Hypothalamus (tissue), 51 donors: ENCODE measurements at places on chromosomes 7 and 10.

- no peak for DNase-seq
These were observed 79.7 kb upstream of the ITGB1 start for GRCh38 chr10:33037726-33038125.

DNA sequence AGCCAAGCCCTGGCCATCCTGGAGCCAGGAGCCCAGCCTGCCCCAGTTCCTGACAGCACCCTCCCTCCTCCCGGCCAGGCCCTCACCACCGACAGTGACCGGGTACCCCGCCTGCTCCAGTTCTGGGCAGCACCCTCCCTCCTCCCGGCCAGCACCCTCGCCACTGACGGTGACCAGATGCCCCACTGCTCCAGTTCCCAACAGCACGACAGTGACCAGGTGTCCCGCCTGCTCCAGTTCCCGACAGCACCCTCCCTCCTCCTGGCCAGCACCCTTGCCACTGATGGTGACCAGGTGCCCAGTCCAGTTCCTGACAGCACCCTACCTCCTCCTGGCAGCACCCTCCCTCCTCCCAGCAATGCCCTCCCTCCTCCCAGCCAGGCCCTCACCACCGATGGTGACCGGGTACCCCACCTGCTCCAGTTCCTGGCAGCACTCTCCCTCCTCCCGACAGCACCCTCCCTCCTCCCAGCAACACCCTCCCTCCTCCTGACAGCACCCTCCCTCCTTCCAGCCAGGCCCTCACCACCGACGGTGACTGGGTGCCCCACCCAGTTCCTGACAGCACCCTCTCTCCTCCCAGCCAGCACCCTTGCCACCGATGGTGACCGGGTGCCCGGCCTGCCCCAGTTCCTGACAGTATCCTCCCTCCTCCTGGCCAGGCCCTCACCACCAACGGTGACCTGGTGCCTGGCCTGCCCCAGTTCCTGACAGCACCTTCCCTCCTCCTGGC is 40.3 kb downstream of the VIPR2 start:
- DNase-seq = no peak

GRCh38 chr7:132368246-132368900 is 207.9 kb downstream of the PLXNA4 start:
- no peak for DNase-seq

- DNase-seq = no peak
These were observed 43.6 kb downstream of the LAMB4 start for GRCh38 chr7:108086546-108086945.

DNA sequence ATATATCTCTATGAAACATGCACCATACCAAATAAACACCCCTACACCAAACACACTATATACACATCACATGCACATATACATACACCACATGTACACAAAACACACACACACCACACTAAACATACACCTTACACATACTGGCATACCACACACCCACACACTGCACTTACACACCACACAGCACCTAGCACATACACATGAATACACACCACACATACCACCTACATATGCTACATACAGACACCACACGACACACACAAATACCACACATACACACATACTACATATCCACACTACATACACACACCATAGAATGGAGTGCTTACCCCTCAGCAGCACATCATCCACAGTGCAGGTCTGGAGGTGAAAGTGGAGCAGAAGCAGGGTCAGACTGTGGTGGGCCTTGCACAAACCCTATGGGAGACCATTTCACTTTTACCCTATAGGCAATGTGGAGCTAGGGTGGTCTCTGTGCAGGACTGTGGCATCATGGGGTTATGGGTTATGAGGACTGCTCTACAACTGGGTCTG is 64.6 kb downstream of the WDFY4 start:
- DNase-seq = no peak

- DNase-seq = no peak
These were observed 554 bp downstream of the CSGALNACT2 start for GRCh38 chr10:43138757-43139241.

DNA sequence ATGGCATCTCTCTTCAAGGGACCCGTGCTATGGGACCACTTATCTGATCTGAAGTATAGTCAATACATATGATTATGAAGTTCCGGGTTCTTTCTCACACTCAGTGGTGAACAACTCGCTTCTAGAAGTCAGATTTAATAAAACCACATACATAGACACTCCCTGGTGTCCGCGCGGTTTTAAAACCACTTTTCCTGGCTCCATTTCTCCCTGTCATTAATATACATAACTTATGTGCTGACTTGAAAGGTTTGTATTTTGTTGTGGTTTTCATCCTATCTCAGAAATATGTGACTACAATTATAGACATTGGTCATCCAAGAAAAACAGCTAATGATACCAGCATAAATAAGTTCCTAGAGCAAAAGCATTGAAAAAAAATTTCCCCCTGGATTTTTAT is 34.0 kb downstream of the SVIL start:
- DNase-seq = no peak

GRCh38 chr10:30456266-30456665 is 22.3 kb downstream of the MAP3K8 start:
- no peak for DNase-seq

- DNase-seq = no peak
These were observed 36.7 kb downstream of the LUC7L2 start for GRCh38 chr7:139396323-139396951.

- DNase-seq = no peak
These were observed 191.2 kb upstream of the KLF6 start for GRCh38 chr10:3976171-3976570.

DNA sequence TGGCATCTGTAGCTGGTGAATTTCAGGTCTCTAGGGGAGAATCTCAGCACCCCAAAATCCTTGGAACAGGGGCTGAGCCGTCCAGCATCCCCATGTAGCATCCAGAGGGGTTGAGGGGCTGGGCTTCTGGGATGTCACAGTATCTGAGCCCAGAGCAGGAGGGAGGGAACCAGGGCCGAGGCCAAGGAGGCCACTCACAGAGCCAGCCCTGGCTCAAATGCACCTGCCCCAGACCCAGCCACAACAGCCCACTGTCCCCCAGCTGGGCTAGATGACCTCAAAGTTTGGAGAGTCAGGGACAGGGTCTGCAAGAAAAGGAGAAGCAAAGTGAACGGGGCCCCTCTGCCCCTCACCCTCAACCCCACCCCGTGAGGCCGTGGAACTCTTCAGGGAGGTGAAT is 22.3 kb downstream of the VSIR start:
- no peak for DNase-seq

DNA sequence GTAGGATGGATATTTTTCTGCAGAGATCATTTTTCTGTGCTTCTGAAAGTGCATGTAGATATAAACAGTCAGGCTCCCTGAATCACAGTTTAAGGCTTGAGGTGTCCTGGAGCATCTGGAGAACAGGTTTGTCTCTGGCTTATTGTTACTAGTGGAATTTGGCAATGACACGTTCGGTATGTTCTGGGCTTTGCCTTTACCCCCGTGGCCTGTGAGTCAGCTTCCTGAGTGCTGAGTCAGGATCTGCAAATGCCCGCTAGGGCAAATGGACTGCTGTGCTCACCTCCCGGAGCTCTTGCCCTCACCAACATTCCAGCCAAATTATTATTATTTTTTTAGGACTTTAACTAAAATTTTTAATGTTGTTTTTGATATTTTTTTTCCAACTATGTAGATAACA is 192.5 kb upstream of the PRSS1 start:
- DNase-seq = no peak

GRCh38 chr10:114654822-114655575 is 3.1 kb downstream of the ABLIM1 start:
- no peak for DNase-seq

GRCh38 chr7:85392789-85393188 is 205.9 kb upstream of the SEMA3D start:
- DNase-seq = no peak

DNA sequence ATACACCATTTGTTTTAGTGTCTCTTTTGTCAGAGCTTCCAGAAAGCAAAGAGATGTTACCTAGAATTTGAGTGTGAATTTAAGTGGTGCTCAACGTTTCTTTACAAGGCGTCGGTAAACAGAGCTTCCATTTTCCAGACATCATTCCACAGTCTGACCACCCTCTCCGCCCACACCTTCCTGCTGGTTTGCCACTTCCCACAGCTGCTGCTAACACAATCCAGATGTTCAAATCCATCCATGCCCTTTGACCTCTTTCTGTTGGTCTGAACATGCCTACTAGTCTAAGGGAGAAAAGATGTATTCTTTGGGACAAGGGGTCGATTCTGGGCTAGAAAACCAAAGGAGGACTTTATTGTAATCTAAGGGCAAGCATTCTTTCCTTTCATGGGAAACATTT is 86.1 kb downstream of the FAM107B start:
- no peak for DNase-seq

DNA sequence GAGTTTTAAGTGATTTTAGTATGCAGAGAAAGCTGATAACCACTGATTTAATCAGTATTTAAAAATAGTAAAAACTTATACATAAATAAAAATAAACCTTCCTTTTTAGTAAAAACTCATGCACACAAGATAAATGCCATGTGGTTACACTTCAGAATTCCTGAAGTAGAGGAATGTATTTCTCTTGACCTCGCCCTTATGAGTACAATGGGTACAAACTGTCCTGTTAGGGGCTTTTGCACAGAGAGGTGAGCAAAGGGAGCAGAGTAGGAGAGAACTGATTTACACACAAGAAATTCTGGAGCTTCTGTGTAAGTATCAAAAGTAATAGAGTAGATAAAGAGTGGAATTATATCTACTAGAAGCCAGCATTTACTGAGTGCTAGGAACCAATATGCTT is 279.6 kb downstream of the PPP1R3A start:
- no peak for DNase-seq

DNA sequence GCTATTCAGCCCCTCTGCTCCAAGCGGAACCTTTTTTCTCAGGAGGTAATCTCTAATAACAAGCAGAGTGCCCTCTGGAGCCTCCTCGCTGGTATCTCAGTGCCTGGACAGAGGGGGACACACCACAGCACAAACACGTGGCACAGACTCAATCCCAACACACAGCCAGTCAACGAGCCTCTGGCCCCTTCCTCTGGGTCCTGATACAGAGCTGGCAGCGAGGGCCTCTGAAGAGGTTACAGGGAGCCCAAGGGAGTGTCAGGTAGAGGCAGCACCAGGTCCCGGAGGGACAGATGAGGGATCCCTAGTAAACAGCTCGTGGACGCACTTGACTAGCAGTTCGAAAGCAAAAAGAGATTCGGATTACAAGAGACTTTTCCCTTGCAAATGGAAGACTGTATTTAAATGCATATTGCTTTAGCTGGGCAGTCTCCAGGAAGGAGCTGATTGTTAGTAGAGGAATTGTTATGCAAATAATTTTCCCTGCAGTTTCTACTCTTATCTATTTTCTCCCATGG is 14.1 kb downstream of the CXCL12 start:
- DNase-seq = no peak

DNA sequence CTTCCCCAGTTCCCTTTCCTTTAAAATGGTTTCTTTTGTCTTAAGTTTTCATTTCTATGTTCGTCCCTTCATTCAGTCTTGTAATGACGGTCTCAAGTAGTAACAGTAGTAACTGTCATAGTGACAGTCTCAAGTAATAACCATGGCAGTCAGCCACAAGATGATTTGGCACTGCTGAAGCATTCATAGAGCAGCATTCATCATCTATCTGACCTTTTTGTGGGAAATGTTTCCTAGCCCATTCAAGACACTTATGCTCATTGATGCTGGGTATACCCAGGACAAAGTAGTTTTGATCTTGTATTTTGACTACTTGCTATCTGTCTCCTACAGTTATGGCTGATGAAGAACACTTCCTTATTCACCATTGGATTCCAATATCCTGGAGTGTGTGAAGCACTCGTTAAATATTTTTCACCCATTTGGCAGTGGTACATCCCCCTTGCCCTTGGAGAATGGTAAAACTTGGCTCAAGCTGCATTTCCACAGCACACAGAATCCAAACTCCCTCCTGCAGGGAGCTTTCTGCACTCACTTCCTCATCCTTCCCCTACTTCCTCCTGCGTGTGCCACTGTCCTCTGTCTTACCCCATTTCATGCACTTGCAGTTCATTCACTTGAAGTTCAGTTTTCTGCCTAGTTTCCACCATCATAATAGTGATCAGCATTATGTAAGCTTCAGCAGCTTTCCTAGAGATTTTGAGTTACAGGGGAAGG is 19.0 kb downstream of the GIMAP4 start:
- no peak for DNase-seq

DNA sequence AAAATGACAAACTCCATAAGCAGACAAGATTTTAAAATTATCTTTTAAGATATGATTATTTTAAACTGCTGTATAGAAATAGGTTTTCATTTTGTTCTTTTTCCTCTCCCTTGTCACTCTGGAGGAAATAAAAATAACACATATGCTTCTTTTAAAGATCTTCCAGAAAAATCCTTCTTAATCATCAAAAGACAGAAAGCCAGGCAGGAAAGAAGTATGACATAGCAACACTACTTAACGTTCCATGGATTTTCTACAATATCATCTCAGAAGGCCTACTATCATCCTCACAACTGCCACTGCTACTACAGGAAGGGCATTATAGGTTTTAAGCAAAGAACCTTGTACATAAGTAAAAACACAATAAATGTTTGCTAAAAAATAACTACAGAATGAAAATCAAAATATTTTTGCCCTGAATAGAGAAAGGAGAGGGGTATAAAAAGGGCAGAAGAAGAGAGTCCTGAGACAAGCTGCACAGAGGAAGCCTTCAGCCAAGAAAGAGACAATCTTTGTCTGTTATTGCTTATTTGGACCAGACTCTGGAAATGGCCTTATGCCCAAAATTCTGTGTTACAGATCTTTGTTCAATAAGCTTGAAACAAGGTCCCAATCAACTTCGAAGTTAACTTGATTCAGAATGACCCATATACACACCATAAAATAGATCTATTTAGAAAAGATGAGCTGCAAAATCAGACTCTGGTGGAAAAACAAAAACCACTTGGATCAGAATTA is 67.8 kb downstream of the ABI1 start:
- no peak for DNase-seq

GRCh38 chr7:91181949-91182348 is 82.3 kb upstream of the FZD1 start:
- DNase-seq = no peak

DNA sequence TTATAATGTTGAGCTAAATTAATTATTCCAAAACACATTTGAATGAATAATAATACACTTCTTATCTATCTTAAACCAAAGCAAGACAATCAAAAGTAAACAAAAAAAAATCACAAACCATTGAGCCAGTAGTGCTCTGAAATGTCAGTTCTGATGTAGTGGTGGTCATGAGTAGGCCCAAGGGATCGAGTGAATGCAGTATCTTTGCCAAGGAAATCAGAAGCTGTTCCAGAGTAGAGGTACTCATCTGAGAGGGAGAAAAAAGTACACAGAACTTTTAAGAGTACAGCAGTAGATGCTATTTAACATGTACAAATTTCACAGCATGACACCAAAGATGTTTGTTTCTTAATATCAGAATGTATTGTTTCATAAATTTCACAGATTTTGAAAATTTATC is 121.5 kb downstream of the SEMA3D start:
- no peak for DNase-seq
